ENCODE measurements at places on chromosomes 1 and 21.

DNA sequence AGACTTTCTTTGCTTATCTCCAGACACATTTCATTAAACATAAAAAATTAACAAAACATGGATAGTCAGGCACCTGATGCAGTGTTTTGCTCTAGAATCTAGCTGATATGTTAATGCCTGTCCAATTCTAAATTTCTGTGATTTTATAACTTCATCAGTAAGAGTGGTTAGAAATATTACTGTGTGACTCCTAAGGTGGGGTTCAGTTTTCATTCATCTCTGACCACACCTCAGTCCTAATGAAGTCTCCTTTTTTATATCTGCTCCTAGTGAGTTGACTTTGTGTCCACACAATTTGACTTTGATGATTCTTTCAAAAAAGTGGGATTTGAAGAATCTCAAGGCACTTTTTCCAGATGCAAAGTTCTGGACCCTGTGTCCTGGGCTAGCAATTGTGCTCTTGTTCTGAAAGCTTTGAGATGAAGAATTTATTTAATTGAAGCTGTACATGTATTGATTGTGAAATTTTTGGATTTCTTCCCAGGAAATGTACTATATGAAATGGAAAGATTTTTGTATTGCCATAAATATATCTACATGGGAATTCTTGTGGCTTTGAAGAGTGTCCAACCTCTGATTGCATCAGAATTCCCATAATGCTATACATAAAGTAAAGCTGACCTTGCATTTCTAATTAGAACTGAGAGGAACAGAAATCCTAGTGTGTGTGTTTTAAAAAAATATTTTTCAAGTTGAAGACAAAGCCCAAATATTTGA is 111.2 kb downstream of the GIPC2 start:
- DNase-seq = no peak

DNA sequence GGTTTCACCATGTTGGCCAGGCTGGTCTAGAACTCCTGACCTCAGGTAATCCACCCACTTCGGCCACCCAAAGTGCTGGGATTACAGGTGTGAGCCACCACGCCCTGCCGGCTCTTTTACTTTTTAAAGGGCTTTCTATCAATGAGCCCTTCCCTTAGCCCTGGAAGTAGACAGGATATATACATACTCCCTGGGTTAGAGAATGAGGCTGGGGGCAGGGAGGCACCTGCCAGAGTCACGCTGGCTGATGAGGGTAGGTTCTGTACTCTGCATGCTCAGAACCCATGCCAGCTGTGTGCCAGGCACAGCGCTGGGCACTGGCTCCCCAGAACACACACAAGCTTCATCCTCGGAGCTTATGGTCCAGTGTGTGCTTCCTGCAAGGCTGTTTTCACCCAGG is 113.6 kb upstream of the IPO9 start:
- no peak for DNase-seq

- DNase-seq = no peak
Observed at GRCh38 chr1:89719502-89720306, 86.8 kb downstream of the LRRC8C start.

- peak; percentile 79 for DNase-seq
Observed at GRCh38 chr1:169041366-169041765, 65.1 kb upstream of the ATP1B1 start.

GRCh38 chr1:109197158-109198042 is 16.3 kb upstream of the SARS1 start:
- DNase-seq = no peak

Data from pons (tissue), 1 donor.